SK-N-SH (cell line): ENCODE measurements at places on chromosomes 2 and 18.

DNA sequence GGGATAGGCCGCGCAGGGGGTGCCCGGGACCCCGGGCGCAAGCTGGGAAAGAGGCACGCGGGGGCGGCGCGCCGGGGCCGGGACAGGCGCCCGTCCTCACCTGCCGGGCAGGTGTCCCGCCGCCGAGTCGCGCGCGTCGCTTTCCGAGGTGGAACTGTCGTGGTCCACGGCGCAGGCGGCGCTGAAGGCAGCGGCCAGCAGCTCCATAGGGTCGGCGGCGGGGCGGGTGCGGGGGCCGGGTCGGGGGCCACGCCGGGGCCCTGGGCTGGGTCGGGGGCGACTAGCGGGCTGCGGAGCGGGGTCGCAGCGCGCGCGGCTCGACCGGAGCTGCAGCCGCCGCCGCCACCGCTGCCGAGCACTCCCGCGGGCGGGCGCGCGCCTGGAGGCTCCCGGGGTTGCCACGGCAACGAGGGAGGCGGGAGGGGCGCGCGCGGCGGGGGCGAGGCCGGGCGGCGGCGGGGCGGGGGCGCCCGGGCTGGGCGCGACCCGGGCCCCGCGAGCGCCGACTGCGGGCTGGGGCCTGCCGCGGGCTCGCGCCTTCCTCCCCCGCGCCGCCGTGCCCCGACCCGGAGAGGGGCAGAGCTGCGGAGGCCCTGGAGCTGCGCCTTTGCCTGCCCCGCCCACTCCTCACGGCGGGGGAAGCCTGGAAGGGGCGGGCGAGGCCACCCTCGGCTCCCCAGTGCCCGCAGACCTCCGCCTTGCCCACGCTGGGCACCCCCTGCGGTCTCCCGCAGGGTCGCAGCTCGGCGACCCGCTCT is 57.9 kb downstream of the SNORC start:
- DNase-seq = peak; percentile 84

GRCh38 chr18:45249246-45249661 is 366.0 kb upstream of the SLC14A2 start:
- peak; percentile 27 for DNase-seq

- no peak for DNase-seq
Observed at GRCh38 chr2:231334981-231335380, 60.5 kb upstream of the B3GNT7 start.

DNA sequence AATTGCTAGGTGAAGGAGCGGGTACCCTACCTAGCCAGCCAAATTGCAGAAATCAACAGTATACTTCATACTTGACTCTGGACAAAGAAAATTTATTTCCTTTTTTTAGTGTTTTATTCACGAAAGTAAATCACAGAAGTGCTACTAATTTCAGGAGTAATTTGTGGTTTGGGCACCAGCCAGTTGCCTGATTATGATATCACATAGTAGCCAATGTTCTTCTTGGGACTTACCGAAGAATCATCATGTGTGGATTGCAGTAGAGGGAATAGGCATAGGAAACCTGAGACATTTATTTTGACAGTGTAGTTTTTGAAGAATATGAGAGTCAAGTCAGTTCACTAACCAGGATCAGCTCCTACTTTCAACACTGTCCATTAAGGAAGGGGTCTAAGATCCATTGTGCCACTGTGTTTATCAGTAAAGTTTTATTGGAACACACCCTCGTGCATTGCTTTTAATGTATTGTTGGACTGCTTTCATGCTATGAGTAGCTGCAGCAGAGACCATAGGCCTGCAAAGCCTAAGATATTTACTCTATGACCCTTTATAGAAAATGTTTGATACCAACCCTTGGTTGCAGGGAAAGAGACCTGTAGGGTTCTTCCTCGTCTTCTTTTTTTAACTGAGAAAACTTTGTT is 32.1 kb downstream of the TNFRSF11A start:
- no peak for DNase-seq

GRCh38 chr2:3000125-3000524 is 377.5 kb downstream of the EIPR1 start:
- DNase-seq = no peak

- no peak for DNase-seq
Observed at GRCh38 chr2:31168291-31168690, 30.1 kb upstream of the GALNT14 start.

DNA sequence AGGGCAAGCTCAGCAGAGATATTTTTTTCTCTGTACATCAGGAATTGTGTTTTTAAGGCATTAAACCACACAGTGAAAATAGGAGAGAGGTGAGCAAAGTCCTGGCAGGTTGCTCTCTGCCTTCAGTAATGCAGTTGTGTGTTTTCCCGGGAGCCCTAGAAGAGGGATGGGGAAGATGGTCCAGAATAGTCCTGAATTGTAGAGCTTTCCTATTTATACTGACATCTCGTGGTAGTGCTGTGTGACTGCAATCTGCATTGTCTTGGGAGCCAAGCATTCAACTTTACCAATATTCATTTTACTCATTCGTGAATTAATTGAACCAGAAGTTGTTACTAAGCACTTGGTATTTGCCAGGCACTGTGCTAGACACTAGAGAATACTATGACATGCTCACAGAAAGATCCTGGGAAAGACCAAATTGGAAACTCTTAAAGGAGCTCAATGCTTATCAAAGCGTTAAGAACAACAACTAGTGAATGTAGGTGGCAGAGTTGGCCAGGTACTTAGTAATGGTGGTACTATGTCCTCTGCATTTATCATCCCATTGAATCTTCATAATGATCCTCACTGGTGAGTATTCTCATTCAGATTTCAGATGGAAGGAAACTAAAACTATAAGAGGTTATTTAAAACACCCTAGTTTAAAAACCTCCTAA is 214.6 kb downstream of the TRIB2 start:
- peak; percentile 75 for DNase-seq

DNA sequence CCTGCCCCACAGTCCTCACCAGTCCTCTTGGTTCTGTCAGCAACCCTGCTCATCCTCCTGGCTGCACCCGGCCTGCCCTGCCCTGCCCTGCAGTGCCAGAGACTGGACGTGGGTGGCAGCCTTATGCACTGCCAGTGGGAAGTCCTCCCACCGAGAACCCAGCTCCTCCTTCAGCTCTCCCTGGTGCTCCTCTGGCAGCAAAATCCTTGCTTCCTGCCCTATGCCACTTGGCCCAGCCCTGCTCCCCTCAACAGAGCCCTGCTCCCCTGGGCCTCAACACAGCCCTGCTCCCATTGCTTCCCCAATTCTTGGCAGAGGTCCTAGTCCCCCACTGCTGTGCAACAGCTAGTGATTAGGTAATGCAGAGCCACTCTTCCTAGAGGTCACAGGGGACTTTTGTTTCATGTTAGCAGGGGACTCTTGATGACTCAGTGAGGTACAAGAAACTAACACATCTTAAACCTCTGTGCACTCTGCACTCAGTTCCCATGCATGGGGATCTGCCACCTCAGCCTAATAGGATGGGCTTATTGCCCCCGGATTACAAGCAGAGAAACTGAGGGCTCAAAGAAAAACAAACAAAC is 58.0 kb upstream of the EDAR start:
- no peak for DNase-seq

GRCh38 chr2:55883357-55883756 is 40.2 kb downstream of the EFEMP1 start:
- no peak for DNase-seq

GRCh38 chr2:174660984-174661675 is 63.5 kb upstream of the WIPF1 start:
- DNase-seq = no peak
